ENCODE measurements at places on chromosomes 2 and 18.

GRCh38 chr2:59301466-59302402, 1060.6 kb upstream of the FANCL start:
- no peak for DNase-seq

GRCh38 chr2:65130664-65131175, 814 bp upstream of the RAB1A start:
- DNase-seq: no peak

DNA sequence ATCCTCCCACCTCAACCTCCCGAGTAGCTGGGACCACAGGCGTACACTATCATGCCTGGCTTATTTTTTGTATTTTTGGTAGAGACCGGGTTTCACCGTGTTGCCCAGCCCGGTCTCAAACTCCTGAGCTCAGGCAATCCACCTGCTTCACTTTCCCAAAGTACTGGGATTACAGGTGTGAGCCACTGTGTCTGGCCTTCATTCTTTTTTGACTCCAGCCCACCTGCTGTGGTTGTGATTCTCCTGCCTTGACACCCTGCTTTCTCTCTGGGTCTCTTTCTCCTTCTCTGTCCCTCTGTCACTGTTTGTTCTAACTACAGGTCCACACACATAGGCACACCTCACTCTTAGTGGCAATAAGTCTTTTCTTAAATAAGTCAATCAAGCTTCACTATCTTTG, 85.3 kb downstream of the FTCDNL1 start:
- no peak for DNase-seq

DNA sequence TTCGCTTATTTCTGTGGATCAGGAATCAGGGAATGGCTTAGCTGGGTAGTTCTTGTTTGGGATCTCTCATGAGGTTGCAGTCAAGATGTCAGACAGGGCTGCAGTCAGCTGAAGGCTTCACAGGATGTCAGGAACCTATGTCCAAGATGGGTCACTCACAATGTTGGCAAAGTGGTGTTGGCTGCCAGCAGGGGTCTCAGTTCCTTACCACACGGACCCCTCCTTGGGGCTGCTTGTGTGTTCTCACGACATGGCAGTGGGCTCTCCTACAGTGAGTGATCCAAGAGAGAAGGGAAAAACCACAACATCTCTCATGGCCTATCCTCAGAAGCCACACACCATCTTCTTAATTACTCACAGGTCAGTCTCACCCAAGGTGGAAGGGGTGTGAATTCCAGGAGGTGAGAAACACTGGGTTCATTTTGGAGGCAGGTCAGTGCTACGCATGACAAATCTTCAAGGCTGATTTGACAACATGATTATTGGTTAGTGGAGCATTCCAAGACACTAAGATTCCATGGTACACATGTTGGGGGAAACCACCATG, 1.3 kb upstream of the ANTXR1 start:
- no peak for DNase-seq

DNA sequence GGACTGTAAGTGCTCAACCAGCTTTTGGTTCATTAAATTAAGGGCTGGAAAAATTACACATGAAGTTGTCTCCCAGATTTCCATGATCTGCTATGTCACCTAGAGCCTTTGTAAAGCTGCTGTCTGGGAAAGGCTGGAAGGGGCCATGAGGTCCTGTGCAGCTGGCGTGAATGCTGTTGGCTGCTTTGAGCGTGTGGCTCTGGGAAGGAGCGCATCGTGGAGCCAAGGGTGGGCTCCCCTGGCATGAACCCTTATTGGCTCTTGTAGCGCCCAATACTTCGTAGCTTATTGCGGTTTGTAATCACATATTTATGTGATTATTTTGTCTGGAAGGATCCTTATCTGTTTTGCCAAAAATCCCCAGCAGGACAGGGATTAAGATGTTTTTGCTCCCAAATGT, 70.5 kb upstream of the LMAN1 start:
- no peak for DNase-seq

DNA sequence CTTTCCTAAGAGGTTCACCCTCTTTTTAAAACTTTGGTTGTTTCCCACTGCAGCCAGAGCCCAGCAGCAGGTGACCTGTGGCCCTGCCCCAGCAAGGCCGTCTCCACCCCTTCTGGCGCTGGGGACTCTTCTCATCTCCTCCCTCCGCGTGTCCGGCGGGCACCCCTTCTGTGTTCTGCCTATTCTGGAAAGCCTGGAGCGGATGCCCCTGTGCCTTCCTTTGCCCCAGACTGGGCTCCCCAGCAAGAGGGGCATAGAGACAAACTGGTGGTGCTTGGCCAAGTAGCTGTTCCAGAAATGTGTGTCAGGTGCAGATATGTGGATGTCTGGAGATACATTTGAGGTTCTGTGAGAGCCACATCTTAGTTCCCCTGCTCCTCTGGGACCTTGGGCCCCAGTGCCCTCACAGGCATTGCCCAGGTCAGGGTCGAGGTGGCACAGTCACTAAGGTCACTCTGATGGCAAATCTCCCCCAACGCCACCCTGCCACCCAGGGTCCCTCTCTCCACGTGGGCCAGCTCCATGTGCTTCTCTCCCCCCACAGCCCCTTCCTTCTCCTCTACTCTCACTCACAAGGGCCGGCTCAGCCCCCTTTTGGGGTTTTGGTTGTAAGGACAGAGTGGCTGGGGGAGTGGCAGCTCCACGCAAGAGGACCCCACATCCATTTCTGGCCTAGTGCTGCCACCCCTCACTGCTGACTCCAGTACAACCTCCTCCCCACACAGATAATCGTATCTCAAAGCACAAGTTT, 35.5 kb upstream of the TAF1B start:
- DNase-seq: peak; percentile 7

DNA sequence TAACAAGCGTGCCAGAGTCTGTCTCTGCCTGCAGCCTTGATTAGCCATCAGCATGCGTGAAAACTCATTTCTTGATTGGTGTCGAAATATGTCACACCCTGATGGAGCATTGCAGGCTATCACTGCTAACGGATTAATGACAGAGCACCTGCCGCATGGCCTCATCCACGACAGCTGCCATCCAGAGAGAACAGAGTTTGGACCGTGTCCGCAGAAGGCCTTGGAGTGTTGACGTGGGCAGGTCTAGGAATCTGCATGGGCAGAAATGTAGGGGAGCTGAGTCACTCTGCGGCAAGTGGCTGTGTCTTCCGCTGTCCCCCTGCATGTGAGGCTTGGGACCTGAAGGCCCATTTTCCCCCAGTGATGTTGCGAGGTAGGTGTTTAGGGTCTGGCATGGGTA, 43.0 kb downstream of the KLHL29 start:
- DNase-seq: no peak

GRCh38 chr2:144443837-144444817, 75.8 kb downstream of the ZEB2 start:
- no peak for DNase-seq

DNA sequence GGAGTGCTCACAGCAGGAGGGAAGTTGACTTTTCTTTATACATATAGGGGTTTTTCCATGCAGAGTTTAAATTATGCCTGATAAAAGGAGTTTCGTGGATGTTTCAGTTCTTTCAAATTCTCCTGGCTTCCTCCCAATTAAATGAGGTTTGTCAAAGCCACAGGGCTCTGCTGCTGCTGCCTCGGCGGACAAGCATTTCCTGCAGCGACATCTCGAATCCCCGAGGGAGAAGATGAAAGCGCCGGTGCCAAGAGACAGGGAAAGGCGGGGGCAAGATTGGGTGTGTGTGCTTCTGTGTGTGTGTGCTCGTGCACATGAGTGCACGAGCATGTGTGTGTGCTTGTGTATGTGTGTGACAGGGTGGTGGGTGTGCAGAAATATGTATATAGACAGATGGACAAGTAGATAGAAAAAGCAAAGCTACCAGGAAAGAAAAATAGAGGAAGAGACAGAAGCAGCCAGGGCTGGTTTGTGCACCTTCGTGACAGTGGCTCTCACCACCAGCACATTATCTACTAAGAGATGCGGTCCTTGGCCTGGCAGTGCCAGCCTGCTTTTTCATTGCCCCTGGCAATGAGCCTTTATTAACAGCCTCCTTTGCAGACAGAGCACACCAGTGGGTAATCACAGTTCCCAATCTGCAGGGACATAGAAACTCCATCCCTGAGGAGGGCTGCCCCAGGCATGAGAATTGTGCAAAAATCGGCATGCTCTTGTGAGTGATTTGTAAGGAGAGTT, 76.2 kb downstream of the CDK15 start:
- no peak for DNase-seq

- no peak for DNase-seq
Measured at GRCh38 chr2:23053601-23054000, 331.4 kb upstream of the KLHL29 start.

- DNase-seq: no peak
Measured at GRCh38 chr2:141384676-141385075, 746.1 kb downstream of the LRP1B start.

- DNase-seq: no peak
Measured at GRCh38 chr2:202071107-202071506, 1.9 kb upstream of the KIAA2012 start.

DNA sequence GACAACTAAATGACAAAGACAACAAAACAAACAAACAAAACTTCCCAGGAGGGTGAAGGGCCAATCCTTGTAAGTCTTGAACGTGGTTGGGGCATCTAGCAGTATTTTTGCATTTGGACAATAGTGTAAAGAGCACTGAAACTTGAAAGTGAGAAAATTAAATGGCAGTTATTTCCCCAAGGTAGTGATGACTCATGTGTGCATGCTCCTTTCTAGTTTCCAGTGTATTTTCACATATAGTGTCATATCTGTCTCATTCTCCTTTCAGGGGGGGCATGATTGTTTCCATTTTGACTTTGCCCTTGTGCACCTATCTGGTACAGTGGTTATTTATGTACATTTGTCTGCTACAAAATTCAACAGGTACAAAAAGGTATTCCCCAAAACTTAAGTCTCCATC, 39.5 kb downstream of the CERS6 start:
- no peak for DNase-seq

GRCh38 chr2:106105151-106105922, 88.8 kb downstream of the UXS1 start:
- DNase-seq: no peak

DNA sequence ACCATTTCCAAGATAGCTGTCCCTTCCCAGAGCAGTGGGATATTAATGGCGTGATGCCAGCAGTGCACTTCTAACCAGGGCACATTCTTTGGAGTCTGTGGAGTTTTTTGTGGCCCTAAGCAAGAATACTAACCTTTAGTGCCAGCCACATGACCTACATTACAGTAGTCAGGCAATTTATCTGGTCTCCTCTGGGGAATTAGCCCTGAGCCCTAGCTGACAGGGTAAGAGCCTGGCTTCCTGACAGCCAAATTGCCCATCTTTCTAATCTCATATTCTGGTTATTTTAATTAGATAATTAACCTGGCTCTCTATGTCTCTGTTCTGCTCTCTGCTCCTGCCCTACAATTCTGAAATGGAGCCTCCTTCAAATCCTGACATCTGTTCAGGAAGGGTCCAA, 5.2 kb downstream of the PFN4 start:
- DNase-seq: no peak

DNA sequence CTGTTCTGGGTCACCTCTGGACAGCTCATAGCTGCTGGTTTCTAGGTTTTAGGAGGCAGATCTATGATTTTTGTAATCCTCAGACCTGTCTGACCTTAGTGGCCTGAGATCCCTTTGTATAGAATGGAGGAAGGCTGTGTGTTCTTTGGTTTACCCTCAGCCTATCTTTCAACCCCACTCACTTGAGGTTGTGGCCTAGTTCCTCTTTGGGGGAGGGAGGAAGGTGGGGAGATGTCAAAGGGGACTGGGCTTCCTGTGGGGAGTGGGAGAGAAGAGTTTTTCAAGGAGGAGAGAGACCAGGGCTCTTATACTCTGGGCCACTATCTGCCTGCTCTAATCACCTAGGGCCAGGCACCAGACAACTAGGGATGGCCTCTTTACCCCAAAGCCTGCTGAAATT, 28.5 kb downstream of the SEMA4F start:
- DNase-seq: no peak

DNA sequence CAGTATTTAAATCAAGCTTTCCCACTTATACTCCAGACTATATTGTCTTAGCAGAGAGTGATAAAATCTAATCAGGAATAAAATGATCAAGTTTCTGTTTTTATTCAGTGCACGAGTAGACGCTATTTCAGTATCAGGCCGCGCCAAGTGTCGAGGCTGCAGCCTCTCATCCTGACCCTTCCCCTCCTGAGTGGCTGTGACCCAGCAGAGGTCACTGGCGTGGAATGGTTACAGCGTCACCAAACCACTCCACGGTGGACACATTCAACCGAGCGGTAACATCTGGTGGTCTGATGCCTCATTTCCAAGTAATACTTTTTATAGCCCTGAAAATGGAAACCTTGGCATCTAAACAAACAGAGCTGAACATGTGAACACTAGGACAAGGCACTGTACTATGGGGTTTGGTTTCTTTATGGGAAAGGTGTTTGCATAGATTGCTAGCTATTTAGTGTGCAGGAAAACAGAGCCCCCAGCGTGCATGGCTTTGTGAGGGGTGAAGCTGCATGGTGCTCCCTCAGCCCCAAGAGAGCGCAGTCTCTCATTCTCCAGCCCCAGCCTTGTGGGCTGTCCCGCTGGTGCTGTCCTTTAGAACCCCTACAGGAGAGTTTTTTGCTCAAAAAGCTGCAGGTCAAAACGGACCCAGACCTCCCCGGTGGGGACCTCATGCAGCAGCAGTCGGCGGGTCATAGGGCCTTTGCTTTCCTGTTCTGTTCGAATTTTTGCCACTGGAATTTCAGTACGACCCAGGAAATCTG, 28.4 kb downstream of the FAM228A start:
- no peak for DNase-seq

- no peak for DNase-seq
Measured at GRCh38 chr2:235142601-235143000, 190.8 kb downstream of the SH3BP4 start.

GRCh38 chr2:193276560-193276959, 1081.8 kb upstream of the TMEFF2 start:
- DNase-seq: no peak

- DNase-seq: no peak
Measured at GRCh38 chr2:196565106-196565765, 74.3 kb upstream of the CCDC150 start.

DNA sequence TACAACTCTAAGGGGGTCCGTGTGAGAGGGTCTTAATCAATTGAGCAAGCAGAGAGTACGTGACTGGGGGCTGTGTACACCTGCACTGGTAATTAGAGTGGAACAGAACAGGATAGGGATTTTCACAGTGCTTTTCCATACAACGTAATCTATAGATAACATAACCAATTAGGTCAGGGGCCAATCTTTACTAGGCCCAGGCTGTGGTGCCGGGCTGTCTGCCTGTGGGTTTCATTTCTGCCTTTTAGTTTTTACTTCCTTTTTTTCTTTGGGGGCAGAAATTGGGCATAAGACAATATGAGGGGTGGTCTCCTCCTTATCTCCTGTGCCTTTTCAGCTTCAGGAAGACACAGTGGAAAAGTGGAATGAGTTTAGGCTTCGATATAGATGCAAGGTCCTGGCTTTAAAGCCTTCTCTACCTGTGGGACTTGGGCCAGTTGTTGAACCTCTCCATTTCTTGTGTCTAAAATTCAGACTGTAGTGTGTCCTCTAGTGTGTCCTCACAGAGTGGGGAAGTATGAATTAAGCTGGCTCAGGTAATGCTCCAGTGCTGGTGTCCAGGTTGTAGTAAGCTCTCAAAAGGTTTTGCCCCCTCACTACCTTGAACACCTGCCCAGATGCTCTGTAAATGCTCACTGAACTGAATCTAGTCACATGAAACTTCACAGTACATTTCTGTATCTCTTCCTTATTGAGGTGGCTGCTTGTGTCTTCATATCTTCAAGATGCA, 422.8 kb downstream of the SETBP1 start:
- no peak for DNase-seq

GRCh38 chr18:59468821-59469220, 109.8 kb upstream of the LMAN1 start:
- no peak for DNase-seq
